CD4-positive, alpha-beta T cell treated with Interleukin-10 for 1 hour (primary cell): ENCODE measurements at places on chromosomes 1 and 21.

- DNase-seq: no peak
These were observed 388.2 kb downstream of the USP25 start for GRCh38 chr21:16117851-16118590.

GRCh38 chr1:160104486-160104885 lies 6.1 kb upstream of the IGSF8 start:
- DNase-seq: no peak

GRCh38 chr1:224734261-224734935 lies 118.3 kb downstream of the CNIH3 start:
- no peak for DNase-seq

- DNase-seq: no peak
These were observed 308.7 kb upstream of the PLXNA2 start for GRCh38 chr1:208552928-208553327.

DNA sequence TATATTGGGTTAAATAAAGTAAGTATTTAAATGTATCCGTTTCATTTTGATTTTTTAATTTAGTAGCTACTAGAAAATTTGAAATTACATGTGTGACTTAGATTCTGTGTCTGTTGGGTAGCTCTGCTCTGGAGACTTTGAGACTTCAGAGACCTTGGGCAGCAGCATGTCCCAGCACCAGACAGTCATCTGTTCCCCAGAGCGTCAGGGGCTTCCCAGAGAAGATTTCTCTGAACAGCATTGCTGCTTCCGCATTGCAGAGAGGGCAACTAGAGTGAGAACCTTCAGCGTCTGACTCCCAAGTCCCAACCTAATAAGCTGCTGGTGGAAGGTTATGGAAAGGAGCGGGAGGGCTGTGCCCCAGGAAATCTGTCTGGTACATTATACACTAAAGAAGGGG lies 6.6 kb downstream of the LINGO4 start:
- DNase-seq: no peak

DNA sequence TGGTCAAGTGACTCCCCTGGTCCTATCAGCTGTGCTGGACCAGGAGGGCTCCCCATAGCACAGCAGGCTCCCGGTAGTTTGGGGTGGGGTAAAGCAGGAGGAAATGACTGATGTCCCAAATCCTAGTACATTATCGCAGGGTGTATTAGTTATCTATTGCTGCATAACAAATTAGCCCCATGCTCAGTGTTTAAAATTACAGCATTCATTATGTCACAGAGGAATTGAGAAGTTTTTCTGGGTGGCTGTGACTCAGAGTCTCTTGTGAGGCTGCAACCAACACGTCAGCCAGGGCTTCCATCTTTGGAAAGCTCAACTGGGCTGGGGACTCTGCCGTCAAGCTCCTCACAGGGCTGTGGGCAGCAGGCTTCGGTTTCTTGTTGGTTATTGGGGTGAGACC lies 34.3 kb upstream of the LAPTM5 start:
- no peak for DNase-seq

DNA sequence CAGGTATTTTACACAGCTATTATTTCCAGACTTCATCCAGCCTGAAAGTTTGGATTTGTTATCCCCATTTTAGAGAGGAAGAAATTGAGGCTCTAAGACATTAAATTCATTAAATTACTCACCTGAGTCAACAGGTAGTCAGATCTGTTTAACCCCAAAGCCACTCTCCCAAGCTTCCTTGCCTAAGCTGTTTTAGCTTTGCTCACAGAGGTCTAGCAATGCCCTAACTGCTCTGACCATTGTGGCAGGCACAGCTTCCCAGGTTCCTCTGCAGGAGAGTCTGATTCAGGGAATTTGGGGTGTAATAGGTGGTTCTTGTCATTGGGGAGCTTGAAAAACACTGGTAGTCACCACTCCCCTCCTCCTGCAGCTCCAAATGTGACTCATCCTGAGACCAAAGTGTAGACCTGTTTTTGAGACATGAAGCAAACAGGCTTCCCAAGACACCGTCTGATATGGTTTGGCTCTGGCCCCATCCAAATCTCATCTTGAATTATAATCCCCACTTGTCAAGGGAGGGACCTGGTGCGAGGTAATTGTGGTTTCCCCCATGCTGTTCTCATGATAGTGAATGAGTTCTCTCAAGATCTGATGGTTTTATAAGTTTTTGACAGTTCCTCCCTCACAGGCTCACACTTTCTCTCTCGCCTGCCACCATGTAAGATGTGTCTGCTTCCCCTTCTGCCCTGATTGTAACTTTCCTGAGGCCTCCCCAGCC lies 142.8 kb upstream of the DNAH14 start:
- no peak for DNase-seq

DNA sequence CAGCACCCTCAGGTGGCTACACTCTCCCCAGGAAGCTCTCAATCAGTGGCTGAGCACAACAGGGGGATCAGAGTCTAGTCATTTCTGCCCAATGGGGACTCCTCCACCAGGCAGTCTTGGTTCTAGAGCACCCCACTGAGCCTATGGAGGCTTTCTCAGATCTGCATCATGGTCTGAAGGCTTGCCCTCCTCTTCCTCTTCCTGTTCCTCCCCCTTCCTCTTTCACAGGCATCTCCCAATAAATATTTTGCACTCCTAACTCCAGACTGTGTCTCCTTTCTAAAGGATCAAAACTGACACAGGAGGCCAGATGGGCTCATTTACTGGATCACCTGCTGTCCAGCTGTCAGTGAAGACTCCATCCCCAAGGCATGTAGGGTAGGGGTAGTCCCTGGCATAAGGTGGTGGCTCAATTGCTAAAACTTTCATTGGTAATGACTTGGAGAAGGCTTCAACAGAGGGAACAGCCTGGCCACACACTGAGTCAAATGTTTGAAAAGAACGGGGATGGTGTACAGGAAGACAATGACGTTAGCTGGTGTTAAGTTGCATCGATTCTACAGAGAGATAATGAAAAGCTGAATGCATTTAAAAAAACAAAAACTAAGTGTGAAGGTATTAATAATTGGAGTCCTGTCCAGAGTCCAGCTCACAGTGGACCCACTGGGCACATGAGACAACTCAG lies 84.2 kb upstream of the SLC2A1 start:
- no peak for DNase-seq

DNA sequence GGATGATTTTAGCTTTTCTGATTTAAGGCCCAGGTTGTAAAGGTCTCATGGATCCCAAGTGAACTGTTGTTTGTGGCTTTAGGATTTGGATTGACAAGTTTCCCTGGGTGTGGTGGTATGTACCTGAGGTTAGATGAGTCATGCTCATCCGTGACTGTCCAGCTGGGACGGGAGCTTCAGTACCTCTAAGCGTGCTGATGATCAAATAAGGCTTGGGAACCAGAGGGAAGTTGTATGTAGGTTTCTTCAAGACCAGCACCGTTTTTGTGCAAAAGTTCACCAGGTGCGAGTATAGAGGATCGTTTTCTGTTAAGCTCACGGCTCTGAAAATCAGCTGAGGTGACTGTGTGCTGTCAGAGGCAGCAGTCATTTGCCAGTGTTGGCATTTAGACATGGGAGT lies 19.8 kb downstream of the PLA2G2E start:
- DNase-seq: no peak

DNA sequence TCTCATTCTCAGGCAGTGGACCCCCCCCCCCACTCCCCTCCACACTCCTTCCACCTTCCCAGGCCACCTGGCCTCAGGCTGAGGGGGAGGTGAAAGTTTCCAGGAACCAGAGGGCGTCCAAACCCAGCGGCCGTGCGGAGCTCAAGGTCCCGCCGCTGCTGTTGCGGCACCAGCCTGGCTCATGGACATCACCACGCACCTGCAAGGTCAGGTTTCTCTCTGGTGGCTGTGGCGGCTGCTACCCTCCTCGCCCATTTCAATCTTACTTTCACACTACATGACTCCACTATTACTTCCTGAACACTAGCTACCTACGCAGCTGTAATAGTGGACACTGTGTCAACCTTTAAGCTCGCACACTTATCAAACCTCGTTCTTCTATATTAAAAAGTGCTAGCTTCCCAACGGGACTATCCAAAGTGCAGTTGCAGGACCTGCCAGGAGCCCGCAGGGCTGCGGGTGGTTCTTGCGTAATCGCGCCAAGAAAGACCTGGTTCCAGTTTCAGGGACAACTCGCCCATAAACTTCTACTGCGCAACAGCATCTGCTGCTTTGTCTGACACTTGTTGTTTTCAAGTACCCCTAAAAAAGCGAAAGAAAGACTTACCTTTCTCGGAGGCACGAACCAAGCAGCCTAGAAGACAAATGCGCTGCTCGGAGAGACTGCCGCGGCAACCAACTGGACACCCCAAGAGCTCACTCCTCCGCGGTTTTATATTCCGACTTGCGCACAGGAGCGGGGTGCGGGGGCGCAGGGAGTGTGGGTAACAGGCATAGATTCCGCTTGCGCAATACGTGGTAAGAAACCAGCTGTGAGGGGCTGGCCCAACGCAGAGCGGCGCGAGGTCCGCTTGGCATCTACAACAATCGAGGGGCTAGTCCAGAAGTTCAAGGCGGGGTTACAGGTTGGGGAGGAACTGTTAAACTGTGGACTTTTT lies at the start of gene DIRAS3:
TSS of gene DIRAS3 (minus strand) at position 687 of the 938 bp plus-strand sequence. CDS start 3,330 bp downstream, outside the sequence.
- DNase-seq: no peak

DNA sequence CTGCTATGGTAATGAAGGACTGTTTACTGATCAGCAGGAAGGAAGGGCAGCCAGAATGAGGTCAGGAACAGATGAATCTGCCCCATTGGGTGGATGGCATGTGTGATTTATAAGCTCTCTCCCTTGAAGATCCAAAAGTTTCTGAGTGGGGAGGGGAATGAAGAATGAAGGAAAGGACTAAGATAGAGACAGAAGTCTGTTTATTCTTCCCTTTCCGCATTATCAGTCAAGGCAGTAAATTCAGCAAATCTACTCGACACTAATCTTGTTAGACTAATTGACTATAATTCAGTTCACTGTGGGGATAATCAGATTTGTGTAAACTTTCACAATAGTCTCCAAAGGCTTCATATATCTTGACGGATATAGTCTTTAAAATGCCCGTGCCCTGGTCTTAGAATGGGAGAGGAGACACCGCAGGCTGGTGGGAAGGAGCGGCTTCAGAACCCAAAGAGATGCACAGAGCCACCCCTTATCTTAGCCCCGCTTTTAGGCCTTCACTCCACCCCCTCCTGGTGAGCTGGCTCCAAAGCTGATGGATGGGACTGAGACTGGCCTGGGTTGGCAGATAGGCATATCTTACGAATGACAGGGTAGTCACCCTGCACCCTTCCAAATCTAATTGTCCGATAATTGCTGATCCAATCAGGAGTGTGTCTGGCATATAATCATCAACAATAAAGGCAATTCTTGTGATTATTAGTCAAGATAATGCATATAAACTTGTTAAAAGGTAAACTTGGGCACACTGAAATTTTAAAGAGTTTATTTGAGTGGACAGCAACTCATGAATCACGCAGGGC lies 76.0 kb upstream of the PPM1J start:
- DNase-seq: no peak

DNA sequence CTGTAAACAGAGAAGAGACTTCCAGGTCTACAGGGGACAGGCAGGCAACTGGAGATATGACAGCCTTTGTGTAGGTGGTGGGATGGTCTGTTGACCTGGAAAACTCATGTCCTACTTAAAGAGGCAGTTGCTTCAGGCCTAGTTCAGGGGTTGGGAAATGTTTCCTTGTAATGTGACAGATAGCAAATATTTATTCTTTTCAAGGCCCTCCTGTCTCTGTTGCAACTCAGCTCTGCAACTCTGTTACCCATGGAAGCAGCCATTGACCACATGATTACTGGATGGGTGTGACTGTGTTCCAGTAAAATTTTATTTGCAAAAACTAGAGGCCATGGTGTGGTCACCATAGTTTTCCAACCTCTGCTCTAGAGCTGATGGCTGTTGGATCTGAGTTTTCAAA lies 341.9 kb downstream of the PTBP2 start:
- no peak for DNase-seq

DNA sequence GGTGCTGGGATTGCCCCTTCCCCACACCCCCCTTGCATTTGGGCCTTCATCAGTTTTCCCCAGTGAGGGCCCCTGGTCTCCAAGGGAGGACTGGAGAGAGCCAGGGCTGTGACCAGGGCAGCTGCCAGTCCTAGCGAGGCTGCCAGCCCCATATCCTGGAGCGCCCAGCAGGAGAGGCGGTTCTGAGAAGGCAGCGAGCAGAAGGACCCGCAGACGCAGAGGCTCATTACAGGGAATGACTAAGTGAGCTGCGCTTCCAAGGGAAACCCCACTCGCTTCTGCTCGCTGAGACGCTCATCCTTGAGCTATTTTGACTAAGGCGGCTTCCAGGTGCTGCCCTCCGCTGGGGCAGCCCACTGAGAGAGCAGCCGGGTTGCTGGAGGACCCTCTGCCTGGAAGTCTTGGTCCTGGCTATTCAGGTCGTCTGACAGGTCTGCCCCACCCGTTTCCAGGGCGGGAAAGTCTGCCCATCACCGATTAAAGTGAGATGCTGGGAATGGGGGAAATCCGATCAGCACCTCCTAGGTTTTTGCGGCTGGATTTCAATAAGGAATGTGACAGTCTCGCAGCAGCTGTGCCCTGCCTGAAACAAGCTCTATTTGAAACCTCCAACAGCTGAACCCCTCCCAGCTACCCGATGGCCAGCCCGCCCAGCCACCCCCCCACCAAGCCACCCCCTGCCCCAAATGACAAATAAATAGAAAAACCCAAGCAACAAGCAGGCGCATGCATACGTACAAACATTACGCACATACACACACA lies 2.8 kb downstream of the KCNN3 start:
- no peak for DNase-seq

- no peak for DNase-seq
These were observed 241.2 kb downstream of the PTBP2 start for GRCh38 chr1:96962751-96963211.

- DNase-seq: no peak
These were observed 45.5 kb upstream of the RASAL2 start for GRCh38 chr1:178048426-178048825.

GRCh38 chr1:198679535-198680173 lies 40.8 kb downstream of the PTPRC start:
- peak; percentile 78 for DNase-seq

DNA sequence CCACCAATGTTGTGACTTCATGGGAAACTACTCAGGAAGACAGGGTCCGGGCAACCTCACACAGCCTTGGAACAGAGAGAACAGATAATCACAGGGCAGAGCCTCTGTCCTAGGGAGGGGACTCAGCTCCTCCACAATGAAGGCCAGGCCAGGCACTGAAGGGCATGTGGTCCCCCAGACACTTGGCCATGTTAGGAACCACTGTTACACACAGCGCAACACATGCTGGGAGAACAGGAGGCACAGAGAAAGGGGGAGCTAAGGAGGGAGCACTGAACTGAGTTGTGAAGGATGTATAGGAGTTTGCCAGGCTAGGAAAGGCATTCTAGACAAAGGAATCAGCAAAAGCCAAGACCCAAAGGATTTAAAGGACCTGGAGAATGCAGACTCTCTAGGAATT lies 127.6 kb downstream of the DMRTB1 start:
- no peak for DNase-seq

DNA sequence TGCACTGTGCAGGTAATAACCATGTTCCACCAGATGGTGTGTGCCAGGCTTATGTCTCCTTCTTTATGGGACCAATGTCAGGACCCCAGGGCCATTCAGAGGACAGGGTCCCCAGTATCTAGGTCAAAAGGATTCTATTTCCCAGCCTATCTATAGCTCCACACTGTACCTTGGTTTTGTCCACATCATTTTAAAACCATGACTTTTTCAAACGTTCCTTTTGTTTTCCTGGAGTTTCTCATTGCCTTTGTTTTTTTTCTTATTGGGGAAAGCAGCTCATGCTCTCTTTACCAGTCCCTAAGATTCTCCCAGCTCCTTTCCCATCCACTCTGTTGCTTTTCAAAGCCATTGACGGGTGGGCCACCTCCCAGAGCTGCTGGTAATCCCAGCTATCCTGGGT lies 12.6 kb downstream of the PLCH2 start:
- DNase-seq: no peak
